ENCODE measurements at places on chromosomes 2 and 18. TPM values are rescaled to one million over a fixed set of nuclear protein-coding genes. Genes with fewer than 3 reads are reported as not detected.

The CLIP4 gene
- 94.0 TPM for total RNA-seq

The MEIS1 gene
- total RNA-seq, result 304 TPM

The CASP8 gene
- 21.5 TPM for total RNA-seq

The DYNAP gene
- total RNA-seq, result not detected

The CCDC68 gene
- 6.9 TPM for total RNA-seq

The CXCR2 gene
- total RNA-seq, result not detected

The UPP2 gene
- not detected for total RNA-seq

The BARD1 gene
- 11.5 TPM for total RNA-seq

The UGT1A4 gene
- not detected for total RNA-seq

The POMC gene
- 0.57 TPM for total RNA-seq

The CDCA7 gene
- total RNA-seq, result 0.43 TPM

The SALL3 gene
- total RNA-seq, result not detected

The VWC2L gene
- not detected for total RNA-seq

The TTC31 gene
- 7.0 TPM for total RNA-seq

The ATP8B1 gene
- 8.2 TPM for total RNA-seq
